ENCODE measurements at places on chromosomes 13 and 19. TPM values are rescaled to one million over a fixed set of nuclear protein-coding genes. Genes with fewer than 3 reads are reported as not detected.

GRCh38 chr19:49925486-49925885 is 3.5 kb upstream of the ATF5 start:
- H3K4me1 ChIP-seq: peaks cover 48% of the 10 kb centered on the region
- DNase-seq: no peak
- no peak overlapping the region for H3K4me3 ChIP-seq
- no peaks in the 10 kb centered on the region for H3K27me3 ChIP-seq

GRCh38 chr19:752652-753517 is 2.0 kb downstream of the MISP start:
- no peak overlapping the region for H3K4me3 ChIP-seq
- peak overlapping the region; percentile 64 for H3K27ac ChIP-seq
- H3K36me3 ChIP-seq: no peaks in the 10 kb centered on the region
- no peaks in the 10 kb centered on the region for H3K27me3 ChIP-seq
- H3K4me1 ChIP-seq: peaks cover 17% of the 10 kb centered on the region
- DNase-seq: peak; percentile 83

DNA sequence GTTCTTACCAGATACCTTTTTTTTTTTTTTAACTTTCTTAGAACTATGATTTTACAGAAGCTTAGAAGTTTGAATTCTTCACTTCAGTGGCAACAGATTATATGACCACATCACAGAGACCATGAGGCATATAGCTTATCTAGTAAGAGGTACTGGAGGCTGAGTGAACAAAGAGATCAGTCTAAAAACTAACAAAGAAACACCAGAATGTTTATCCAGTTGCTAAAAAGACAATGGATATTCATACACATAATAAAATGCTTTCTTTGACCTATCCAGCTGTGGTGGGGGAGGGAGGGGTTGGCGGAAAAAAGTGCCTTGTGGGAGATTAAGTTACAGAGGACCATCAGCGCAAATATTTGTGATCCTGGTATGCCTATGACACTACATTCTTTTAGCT is 34.7 kb upstream of the SLITRK6 start:
- no peak overlapping the region for H3K27ac ChIP-seq
- DNase-seq: no peak
- no peaks in the 10 kb centered on the region for H3K27me3 ChIP-seq
- no peaks in the 10 kb centered on the region for H3K36me3 ChIP-seq

GRCh38 chr13:48403151-48403631 is 9.7 kb downstream of the LPAR6 start:
- H3K27me3 ChIP-seq: no peaks in the 10 kb centered on the region
- H3K36me3 ChIP-seq: no peaks in the 10 kb centered on the region
- H3K4me3 ChIP-seq: peak overlapping the region; percentile 73
- DNase-seq: peak; percentile 41

DNA sequence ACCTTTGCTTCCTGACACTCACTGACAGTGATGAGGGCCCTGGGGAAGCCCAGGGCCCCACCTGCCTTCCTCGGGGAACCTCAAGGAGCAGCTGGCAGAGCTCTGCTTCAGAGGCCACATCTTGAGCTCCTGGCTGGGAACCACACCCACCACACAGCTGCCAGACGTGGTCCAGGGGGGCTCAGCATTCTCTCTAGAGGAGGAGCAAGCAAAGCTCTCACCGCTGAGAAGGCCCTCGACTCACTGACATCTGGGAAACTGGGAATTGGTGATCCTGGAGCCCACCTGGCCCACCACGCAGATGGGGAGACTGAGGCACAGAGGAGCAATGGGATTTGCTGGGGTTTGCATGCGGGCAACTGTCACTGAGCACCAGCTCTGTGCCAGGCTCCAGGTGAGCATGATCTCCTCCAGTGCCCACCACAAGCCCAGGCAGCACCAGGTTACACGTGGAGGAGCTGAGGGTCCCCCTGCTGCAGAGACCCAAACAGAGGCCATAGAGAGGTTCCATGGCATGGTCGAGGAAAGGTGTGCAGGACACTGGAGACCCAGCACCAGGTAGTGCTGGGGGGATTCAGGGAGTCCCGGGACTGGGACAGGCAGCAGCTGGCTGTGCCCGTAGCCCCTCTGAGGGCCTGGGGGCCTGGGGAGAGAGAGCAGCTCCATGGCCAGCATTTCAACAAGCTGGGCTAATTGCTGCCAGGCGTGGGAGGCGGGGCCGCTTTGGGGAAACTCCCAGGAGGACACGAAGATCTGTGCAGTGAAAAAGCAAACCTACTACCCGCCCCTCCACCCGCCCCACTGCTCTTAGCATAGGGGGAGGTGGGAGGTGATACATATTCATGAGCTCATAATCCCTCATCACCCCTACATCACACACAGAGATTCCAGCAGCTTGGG is 33.4 kb downstream of the PEPD start:
- H3K4me3 ChIP-seq: no peak overlapping the region
- no peaks in the 10 kb centered on the region for H3K36me3 ChIP-seq
- H3K27me3 ChIP-seq: no peaks in the 10 kb centered on the region
- no peak for DNase-seq

Gene CAPN12
- polyA plus RNA-seq: not detected

DNA sequence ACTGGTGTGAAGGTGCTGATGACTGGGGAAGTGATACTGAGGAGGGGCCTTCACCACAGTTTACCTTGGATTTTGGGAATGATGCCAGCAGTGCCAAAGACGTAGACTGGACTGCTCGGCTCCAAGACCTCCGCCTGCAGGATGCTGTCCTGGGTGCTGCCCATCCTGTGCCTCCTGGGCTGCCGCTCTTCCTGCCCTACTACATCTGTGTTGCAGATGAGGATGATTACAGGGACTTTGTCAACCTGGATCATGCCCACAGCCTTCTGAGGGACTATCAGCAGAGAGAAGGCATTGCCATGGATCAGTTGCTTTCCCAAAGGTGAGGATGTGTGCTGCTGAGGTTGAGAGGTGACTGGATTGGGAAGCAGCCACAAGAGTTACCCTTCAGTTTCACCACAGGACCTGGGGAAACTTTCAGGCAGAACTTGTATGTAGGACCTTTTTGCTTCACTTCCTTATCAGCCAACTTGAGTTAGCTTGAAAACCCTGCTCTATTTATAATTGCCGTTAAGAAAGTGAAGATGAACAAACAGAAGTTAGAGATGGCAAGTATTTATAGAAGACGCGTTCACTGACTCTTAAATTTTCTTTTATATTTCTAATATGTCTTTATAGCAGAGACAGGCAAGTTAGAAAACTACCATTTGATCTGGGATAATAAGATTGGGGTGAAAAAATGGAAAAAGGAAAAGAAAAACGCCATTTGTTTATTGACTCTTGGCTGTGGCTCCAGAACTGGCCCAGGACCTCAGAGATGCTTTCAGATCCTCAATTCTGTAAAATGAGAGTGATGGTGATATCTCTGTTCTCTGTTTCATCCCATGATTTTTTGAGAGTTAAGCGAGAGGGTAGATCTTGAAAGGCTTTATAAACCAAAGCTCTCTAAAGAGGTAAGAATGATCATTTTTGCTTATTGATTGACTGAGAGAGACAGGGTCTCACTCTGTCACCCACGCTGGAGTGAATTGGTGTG is 5.3 kb downstream of the PDCD2L start:
- H3K4me1 ChIP-seq: peaks cover 5% of the 10 kb centered on the region
- no peak overlapping the region for H3K27ac ChIP-seq
- H3K4me3 ChIP-seq: no peak overlapping the region
- no peaks in the 10 kb centered on the region for H3K27me3 ChIP-seq
- H3K36me3 ChIP-seq: peaks cover 9% of the 10 kb centered on the region
- DNase-seq: no peak

Gene POSTN
- not detected for polyA plus RNA-seq

Gene PNMA8A
- not detected for polyA plus RNA-seq

DNA sequence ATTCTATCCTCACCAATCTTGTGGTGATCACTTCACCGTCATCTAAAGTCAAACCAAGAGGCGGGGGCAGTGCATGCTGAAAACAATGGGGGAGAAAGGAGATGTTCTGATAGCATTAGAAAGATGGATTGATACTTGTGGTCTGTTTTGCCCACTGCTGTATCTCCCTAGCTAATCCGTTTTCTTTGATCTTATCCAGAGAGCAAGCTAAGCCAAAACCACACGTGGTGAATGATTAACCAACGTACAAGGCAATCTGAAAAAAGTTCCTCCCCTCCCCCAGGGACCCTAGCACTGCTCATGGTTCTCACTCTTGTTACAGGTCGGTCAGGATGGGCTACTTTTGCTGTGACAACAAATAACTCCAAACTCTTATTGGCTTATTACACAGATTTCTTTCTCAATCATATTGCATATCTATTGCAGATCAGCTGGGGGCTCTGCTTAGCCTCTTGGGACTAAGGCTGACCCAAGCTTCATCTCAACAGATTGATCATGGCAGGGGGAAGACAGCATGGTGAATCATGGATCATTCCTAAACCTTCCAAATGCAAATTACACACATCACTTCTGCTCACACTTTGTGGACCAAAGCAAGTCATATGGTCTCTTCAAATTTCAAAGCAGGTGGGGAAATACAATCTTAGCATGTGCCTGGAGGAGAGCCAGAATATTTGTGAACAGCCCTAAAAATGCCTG is 11.9 kb upstream of the C13orf42 start:
- H3K36me3 ChIP-seq: no peaks in the 10 kb centered on the region
- H3K27me3 ChIP-seq: peaks cover 2% of the 10 kb centered on the region
- no peak overlapping the region for H3K4me3 ChIP-seq
- no peaks in the 10 kb centered on the region for H3K4me1 ChIP-seq

Gene MAP2K2
- polyA plus RNA-seq: 40.2 TPM

Gene CEACAM21
- polyA plus RNA-seq: 2.1 TPM

- H3K4me1 ChIP-seq: no peaks in the 10 kb centered on the region
- DNase-seq: no peak
- no peaks in the 10 kb centered on the region for H3K27me3 ChIP-seq
- H3K27ac ChIP-seq: no peak overlapping the region
- H3K4me3 ChIP-seq: no peak overlapping the region
Measured at GRCh38 chr13:104796581-104796980, 1730.4 kb upstream of the SLC10A2 start.

DNA sequence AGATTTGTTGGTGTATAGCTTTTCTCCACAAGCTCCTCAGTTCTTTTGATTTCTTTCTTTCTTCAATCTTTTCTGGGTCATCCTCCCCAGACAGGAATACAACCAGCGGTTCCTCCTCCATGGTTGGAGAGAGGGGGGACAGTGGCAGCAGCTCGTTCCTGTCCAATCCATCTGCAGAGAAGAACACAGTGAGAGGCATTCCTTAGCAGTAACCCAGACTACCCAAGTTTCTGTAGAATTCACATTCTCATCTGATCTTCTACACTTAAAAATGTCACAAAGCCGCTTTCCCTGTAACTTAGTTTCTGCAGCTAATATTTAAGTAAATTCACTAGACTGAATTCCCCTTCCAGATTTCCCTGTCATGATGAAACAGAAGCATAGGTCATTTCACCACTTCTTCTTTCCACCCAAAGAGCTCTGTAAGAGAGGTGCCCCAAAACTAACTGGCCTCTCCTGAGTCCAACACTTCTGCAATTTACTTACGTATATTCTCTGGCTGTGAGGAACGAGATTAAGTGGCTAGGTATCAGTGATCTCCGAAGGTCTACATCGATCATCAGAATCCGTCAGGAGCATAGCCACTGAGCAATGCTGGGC is 171.9 kb downstream of the TBC1D4 start:
- no peak overlapping the region for H3K4me3 ChIP-seq
- peak; percentile 25 for DNase-seq
- no peak overlapping the region for H3K27ac ChIP-seq
- peaks cover 9% of the 10 kb centered on the region for H3K4me1 ChIP-seq
- no peaks in the 10 kb centered on the region for H3K36me3 ChIP-seq

DNA sequence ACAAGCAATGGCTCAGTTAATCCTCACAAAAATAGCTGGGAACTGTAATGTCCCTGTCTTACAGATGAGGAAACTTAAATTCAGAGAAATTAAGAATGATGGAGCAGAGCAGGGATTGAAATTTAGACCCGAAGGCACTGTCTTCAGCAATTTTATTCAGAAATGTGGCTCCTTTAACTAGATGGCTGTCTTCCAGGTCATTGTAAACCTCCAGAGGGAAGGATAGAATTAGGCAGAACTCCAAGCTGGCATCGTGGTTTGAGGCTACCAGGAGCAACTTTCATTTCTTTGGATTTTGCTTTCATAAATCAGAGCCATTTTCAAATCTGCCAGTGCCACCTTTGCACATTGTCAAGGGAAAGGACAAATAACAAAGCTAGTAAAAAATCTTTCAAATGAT is 339.0 kb downstream of the DCT start:
- H3K27me3 ChIP-seq: no peaks in the 10 kb centered on the region
- H3K36me3 ChIP-seq: no peaks in the 10 kb centered on the region
- H3K4me1 ChIP-seq: no peaks in the 10 kb centered on the region

DNA sequence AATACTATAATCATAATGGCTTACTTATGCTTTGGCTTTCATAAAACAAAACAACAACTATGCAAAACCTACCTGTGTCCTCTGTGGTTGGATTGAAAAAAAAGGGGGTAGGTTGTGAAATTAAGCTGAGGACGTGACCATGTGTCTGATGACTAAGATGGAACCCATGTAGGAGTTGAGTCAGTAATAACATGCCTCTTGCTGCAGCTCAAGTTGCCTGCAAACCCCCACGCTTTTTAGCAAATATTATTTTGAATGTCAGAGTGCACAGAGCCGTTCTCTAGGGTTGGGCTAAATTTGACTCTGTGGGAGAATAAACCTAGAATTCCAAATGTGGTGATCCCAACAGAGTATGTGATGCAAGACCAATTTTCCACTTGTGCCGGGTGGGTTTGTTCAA is 209.3 kb downstream of the KCNRG start:
- H3K27ac ChIP-seq: no peak overlapping the region
- H3K27me3 ChIP-seq: no peaks in the 10 kb centered on the region
- no peaks in the 10 kb centered on the region for H3K36me3 ChIP-seq
- H3K4me3 ChIP-seq: no peak overlapping the region
- H3K4me1 ChIP-seq: peaks cover 67% of the 10 kb centered on the region

DNA sequence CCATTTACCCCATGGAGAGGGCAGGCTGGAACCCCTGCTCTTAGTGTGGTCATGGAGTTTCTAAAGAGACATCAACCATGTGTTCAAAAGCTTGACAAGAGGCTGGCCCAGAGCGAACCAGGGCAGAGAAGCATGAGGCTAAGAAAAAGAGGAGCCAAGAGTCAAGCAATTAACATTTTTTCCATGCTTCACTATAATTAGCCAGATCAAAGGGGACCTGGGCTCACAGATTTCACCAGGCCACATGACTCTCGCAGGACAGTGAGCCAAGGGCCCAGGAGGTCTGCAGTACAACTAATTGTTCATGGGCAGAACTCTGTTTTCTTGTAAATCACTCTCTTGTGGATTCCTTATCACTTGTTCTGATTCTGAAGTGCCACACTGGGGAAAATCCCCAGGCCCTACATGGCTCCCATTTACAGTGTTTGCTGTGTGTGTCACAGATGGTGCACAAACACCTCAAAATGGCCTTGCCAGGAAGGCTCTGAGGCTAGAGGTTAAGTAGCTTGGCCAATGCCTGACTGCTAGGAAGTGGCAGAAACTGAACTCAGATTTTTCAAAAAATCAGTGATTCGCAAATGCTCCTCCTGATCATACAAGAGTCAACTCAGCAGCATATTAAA is 101.2 kb downstream of the LHFPL6 start:
- no peak overlapping the region for H3K4me3 ChIP-seq
- H3K27ac ChIP-seq: no peak overlapping the region
- DNase-seq: no peak
- no peaks in the 10 kb centered on the region for H3K36me3 ChIP-seq
- H3K4me1 ChIP-seq: no peaks in the 10 kb centered on the region
- H3K27me3 ChIP-seq: no peaks in the 10 kb centered on the region

GRCh38 chr13:31372454-31372853 is 172.7 kb downstream of the B3GLCT start:
- no peaks in the 10 kb centered on the region for H3K27me3 ChIP-seq
- no peak for DNase-seq
- no peaks in the 10 kb centered on the region for H3K4me1 ChIP-seq
- no peak overlapping the region for H3K27ac ChIP-seq
- H3K36me3 ChIP-seq: no peaks in the 10 kb centered on the region

GRCh38 chr19:32068793-32069192 is 276.6 kb upstream of the ZNF507 start:
- DNase-seq: no peak
- H3K36me3 ChIP-seq: no peaks in the 10 kb centered on the region
- no peaks in the 10 kb centered on the region for H3K27me3 ChIP-seq
- H3K4me3 ChIP-seq: no peak overlapping the region
- H3K27ac ChIP-seq: no peak overlapping the region
